ENCODE measurements at places on chromosomes 5 and 9.

- no peak for DNase-seq
Measured at GRCh38 chr9:124139001-124139400, 118.7 kb upstream of the NEK6 start.

- DNase-seq, result no peak
Measured at GRCh38 chr5:178113141-178113787, at the start of gene N4BP3. Gene N4BP3, plus strand, starts transcription at chr5:178113532. Its CDS starts 6,052 bp downstream, at chr5:178119584.

DNA sequence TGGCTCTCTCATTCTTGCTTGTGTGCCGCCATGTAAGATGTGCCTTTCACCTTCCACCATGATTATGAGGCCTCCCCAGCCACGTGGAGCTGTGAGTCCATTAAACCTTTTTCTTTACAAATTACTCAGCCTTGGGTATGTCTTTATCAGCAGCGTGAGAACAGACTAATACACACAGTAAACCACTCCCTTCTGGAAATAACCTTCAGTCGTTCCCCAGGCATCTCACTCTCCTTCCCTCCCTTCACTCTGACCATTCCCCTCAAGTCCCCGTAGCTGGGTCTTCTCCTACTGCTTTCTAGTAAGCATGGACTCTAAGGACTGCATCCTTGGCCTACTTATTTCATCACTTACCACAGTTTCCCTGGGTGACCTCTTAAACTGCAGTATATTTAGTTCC, 493.9 kb downstream of the CCDC171 start:
- DNase-seq, result no peak

GRCh38 chr5:171451421-171451820, 32.0 kb downstream of the FGF18 start:
- no peak for DNase-seq

GRCh38 chr9:121550569-121551512, 51.2 kb upstream of the GGTA1 start:
- peak; percentile 56 for DNase-seq

- DNase-seq, result no peak
Measured at GRCh38 chr9:122841501-122841900, 13.1 kb upstream of the PDCL start.

GRCh38 chr5:119286511-119287488, 69.0 kb upstream of the TNFAIP8 start:
- no peak for DNase-seq

DNA sequence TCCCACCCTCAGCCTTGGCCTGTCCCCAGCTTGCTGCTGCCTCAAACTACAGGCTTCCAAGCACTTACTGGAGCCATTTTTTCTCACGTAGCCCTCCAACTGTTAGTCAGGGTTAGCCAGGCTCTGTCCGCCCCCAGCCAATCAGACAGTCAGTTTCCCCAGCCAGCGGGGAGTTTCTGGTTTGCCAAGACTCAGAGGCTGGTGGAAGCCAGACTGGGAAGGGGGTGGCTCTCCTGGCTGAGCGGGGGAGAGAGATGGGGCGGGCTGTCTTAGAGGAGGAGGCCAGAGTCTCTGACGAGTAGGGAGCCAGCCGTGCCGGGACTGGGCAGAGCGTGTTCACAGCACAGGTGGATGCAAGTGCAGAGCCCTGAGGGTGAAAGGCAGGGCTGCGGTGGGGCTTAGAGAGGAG, 15.3 kb downstream of the PROP1 start:
- DNase-seq, result no peak
